ENCODE measurements at places on chromosomes 11 and 22.
A peak's percentile ranks its signal among the peaks of the same experiment; 100 is the strongest.

GRCh38 chr11:65922565-65922964 lies 3.3 kb downstream of the DRAP1 start:
- no peak for DNase-seq

- no peak for DNase-seq
Observed at GRCh38 chr11:97163631-97164191, 773.9 kb downstream of the JRKL start.

GRCh38 chr22:40434106-40434505 lies 63.7 kb downstream of the SGSM3 start:
- DNase-seq = no peak

DNA sequence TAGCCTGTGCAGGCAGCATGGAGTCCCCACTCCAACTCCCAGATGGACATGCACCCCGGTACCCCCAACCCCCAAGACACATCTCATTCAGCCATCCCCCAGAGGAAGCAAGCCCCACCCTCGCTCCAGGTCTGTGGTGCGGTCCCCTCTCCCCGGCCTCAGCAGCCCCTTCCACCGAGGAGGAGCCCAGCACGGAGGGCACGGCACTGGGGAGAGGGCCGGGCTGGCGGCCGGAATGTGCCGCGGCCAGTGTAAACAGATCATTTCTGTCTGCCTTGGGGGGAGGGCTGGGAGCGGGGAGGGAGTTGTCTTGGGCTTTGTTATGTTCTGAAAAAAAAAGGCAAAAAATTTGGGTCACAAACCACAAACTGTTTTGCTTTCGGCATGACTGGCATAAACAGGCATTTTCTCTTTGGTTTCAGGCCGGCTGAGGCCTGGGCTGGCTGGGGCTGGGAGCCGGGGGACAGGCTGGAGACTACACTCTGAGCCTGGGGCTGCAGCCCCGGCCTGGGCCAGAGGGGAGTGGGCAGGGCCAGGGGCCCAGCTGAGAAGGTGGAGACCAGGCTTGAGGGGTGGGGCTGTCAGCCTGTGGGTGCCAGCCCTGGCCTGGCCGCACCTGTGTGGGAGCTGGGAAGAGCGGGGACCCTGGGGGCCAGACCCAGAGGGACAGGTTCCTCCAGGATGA lies 16.8 kb downstream of the IGF2 start:
- no peak for DNase-seq

- DNase-seq = no peak
Observed at GRCh38 chr11:73366265-73366610, 10.0 kb upstream of the RELT start.

DNA sequence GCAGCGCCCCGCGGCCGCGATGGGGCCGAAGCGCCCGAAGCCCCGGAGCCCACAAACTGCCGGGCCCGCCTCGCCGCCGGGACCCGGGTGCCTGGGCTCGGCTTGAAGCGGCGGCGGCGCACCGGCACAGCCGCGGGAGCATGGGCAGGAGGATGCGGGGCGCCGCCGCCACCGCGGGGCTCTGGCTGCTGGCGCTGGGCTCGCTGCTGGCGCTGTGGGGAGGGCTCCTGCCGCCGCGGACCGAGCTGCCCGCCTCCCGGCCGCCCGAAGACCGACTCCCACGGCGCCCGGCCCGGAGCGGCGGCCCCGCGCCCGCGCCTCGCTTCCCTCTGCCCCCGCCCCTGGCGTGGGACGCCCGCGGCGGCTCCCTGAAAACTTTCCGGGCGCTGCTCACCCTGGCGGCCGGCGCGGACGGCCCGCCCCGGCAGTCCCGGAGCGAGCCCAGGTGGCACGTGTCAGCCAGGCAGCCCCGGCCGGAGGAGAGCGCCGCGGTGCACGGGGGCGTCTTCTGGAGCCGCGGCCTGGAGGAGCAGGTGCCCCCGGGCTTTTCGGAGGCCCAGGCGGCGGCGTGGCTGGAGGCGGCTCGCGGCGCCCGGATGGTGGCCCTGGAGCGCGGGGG lies 346 bp downstream of the FJX1 start:
- peak; percentile 54 for DNase-seq
